ENCODE measurements at places on chromosomes 5 and 9.

GRCh38 chr5:45604092-45604491 lies 92.1 kb downstream of the HCN1 start:
- DNase-seq, result no peak

DNA sequence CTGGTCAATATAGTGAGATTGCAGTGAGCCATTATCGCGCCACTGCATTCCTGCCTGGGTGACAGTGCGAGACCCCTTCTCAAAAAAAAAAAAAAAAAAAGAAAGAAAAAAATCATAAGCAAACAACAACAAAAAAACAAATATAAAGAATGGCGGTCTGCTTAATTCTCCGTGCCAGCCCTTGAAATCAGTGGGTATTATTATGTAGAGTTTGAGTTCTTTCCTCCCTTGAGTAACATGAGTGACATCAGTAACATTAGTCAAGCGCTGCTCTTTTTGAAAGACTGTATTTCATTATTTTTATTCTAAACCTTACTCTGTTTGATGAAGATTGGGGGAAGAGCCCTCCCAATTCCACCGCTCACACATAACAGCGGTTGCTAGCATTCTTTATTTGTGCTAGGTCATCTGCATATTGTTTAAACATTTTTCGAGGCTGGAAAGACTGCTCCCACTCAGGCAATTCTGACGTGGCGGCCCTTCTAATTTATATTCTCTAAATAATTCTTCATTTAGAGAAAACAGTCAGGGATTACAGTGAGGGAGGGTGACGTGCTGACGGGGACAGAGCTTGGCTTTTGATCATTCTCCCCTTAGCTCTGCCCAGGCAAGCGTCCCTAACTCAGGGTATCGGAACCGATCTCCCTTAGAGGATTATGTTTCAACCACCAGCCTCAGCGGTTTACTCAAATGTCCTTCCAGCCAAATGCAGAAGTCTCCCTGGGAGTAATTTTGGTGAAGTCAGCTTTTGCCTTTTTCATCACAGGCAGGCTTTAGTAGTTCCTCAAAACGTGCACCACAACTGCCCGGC lies 860 bp upstream of the MARCHF6 start:
- no peak for DNase-seq

- no peak for DNase-seq
These were observed 2.7 kb downstream of the UBAC1 start for GRCh38 chr9:135958485-135958884.

GRCh38 chr5:151483647-151484046 lies 36.2 kb downstream of the SLC36A1 start:
- no peak for DNase-seq

- no peak for DNase-seq
These were observed 23.2 kb downstream of the PRDM6 start for GRCh38 chr5:123112196-123112595.

DNA sequence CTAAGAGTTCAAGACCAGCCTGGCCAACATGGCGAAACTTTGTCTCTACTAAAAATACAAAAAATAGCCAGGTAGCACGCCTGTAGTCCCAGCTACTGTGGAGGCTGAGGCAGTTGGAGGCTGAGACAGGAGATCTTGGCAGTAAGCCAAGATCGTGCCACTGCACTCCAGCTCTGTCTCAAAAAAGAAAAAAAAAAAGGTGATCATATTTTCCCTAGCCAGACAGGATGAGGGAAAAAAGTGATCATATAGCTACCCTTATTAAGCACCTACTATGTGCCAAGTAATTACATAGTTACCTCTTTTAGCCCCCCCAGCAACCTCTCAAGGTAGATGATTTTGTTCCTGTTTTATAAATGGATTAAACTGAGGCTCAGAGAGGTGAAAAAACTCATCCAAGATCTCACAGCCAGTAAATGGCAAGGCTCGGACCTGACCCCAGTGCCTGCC lies 18.1 kb upstream of the RPL26L1 start:
- DNase-seq, result no peak

DNA sequence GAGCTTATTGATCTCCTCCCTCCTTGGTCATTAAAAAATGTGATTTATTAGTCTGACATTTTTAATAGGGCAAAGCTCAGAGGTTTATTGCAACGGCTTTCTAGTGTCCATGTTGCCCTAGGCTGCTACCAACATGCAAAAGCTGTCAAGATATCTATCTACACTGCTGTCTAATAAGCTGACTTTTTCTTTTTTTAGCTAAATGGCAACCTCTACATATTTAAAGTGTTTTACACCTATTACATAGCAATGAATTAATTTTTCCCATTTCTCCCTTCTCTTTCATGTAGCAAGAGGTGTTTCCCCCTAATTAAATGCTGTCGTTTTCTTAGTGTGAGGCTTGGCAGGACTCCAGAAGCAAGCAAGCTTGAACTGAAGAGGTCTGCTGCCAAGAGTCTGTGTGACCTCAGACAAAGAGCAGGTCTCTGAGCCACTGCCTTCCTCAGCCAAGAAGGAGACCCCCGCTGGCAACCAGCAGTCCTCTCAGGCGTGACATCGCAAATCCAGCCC lies 79.4 kb downstream of the GAS1 start:
- no peak for DNase-seq

DNA sequence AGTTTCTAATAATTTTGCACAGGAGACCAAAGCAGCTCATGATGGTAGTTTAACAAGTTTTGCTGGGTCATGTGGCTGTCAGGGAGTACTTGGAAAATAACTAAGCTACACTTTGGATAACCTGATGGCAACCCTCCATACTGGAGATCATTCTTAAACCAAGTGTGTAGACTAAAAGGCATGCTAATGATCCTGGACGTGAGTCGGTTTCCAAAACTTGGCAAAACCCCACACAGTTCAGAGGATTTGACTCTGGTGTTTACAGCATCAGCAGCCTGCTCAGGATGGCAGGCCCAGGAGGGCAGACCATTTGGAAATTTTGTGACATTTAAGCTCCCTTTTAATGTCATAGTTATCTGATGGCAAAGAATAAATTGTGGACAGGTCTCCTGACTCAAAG lies 196.5 kb upstream of the EFNA5 start:
- DNase-seq, result no peak

DNA sequence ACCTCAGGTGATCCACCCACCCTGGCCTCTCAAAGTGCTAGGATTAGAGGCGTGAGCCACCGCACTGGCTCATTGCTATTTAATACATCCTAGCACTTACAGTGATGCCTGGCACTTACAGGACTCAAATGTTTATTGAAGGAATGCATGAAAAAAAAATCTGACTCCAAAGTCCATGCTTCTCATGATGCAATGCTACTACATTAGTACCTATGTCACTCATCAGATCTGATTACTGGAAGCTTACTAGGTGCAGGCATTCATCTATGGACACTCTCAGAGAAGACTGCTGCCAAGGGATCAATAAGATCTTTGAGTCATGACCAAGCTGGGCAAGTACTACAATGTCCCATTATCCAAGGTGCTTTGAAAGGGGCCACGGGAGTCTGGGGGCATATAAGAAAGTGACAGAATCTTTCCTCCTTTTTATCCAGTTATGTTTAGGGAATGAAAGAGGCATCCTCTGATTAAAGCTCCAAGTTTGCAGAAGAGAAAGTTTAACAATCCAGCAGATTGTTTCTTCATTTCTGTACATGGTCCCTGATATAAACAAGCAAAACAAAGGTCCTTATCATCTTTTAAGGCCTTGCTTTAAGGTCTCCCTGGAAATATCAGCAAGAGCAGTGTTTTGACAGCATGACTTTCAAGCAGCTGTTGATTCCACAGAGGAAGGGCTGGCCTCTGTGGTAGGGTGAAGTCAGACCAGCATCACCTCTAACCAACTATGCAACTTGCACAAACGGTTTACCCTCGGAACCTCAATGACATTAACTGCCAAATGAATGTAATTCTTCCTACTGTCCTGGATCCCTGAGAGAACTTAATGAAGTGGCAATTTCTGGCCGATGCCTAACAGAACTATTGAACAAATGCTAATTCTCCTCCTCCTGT lies 35.9 kb downstream of the ARPC5L start:
- DNase-seq, result no peak

DNA sequence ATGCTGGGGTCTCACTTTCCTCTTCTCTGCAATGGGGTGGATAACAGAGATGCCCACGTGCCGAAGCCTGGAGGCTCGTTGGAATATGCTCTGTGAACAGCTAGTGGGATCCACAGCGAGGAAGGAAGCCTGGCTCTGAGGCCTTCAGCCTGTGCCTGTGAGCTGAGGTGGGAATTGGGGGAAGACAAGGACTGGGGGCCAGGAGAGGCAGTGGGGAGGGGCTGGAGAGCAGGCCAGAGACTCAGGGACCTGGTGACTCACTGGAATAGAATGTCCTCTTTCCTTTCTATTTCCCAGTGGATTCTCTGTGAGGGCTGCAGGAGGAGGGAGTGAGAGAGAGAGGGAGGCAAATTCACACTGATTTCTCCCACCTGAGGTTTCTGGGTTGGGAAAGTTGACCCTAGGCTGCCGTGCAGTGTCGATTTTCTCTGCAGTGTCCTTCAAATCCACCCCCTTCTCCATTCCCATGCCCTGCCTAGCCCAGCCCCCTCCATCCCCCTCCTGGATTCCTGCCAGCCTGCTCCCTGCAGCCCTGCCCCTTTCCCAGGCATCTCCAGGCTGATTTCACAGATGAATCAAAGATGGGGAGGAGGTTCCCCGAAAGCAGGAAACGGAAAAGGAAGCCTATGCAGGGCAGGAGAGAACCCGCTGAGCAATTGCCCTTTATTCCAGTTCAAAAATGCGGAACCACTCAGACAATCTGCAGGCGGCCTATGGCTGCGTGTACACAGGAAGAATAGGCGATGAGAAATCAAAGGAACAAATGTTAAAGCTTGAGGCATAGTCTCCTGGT lies 1.4 kb upstream of the SPAAR start:
- no peak for DNase-seq

- no peak for DNase-seq
These were observed 122.6 kb upstream of the IRX4 start for GRCh38 chr5:2005101-2006041.

GRCh38 chr9:86649913-86650312 lies 295.7 kb upstream of the TUT7 start:
- no peak for DNase-seq

DNA sequence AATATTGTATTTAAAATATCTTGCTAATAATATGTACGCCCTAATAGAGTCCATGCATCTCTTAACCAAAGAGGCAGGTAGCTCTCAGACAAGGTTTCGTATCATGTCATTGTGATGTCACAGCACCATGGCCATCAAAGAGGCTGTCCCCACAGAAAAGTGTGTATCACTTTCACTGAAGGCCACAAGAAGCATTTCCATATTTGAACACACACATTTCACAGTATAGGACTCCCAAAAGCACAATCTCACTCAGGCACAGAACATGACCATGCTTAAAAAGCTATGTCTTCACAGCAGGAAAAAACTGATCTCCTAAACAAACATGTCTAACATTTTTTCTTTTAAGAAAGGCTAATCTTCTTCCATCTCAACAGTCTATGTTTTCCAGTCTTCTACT lies 133.8 kb downstream of the DENND1A start:
- DNase-seq, result no peak

DNA sequence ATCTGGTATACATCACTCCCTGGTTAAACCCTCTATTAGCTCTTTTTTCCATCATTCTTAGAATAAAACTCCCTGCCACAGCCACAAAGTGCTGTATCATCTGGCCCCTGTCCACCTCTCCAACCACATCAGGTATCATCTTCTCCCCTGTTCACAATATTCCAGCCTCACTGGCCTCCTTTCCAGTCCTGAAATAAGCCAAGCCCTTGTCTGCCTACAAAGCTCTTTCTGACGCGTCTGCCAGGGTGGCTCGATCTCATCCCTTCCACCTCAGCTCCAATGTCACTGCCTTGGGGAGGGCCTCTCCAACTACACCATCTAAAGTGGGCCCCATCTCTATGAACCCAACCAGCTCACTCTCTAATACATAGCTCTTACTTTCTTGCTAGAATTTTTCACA lies 21.5 kb downstream of the CDK5RAP2 start:
- DNase-seq, result no peak

- DNase-seq, result no peak
These were observed 98.2 kb downstream of the USP20 start for GRCh38 chr9:129933185-129934040.

DNA sequence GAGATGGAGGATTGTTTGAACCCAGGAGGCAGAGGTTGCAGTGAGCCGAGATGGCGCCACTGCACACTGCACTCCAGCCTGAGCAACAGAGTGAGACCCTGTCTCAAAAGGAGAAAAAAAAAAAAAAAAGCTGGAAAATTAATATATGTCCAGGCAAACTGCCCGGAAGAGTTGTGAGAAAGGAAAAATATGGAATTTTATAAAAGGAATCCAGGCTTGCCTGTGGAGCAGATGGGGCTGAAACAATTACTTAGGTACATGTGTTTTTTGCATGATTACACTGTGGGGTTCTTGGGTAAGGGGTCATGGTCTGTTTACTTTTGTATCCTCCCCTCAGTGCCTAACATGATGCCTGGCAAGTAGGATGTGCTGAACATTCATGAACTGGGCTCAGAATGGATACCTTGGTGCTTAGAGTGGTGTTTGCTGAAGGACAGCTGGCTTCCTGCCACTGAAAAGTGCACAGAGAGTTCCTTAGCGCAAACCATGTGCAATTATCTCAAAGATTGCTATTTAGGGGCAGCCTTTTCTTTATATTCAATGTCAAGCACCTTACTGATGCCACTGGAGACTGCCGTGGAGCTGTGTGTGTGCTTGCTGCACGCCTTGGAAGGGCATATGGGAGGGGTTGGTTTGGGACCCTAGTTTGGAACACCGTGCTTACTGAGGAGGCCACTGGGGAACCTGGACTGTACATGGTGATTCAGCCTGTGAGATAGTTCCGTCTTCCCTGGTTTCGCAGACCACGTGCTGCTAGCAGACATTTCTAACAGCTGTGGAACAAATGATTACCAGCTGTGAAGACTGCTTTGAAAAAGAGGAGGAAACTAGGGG lies 78.4 kb downstream of the MAP1B start:
- DNase-seq, result peak; percentile 26

GRCh38 chr9:101925498-101925897 lies 187.1 kb upstream of the GRIN3A start:
- DNase-seq, result no peak

- no peak for DNase-seq
These were observed 176.2 kb downstream of the GAPVD1 start for GRCh38 chr9:125437771-125438221.

DNA sequence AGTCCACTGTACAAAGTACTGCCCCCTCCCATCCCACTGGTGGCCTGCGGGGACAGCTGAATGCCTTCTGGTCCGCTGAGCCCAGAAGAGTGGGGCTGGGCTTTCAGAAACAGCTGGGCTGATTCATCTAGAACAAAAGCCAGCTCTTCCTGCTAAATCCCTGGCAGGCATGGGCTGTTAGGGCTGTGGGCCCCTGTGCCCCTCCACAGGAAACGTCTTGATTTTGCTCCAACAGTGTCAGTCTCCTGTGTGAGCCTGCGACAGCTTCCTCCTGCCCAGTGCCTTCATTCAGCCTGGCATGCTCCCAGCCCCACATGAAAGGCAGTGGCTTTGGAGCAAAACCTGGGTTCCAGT lies 6.9 kb upstream of the GSN start:
- no peak for DNase-seq

- no peak for DNase-seq
These were observed 364 bp downstream of the RPS6 start for GRCh38 chr9:19379697-19380046.

DNA sequence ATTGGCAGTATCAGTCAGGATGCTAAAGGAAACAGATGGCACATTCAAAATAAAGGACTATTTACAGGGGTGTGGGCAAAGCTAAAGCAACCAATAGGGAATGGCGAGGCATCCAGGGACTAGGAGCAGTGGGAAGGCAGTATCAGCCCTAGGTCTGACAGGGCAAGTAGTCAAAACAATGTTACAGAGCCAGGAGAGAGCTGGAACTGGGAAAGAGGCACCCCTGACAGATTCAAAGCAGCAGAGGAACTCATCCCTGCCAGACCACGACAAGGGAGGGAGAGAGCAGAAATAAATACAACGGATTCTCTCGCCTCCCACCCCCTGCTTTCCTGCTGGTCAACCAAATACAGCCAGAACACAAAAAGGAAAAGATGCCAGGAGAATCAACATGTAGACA lies 371.5 kb downstream of the NR2F1-AS1 start:
- no peak for DNase-seq

All from NCI-H1436 (cell line).